ENCODE measurements at places on chromosomes 1 and 21.

DNA sequence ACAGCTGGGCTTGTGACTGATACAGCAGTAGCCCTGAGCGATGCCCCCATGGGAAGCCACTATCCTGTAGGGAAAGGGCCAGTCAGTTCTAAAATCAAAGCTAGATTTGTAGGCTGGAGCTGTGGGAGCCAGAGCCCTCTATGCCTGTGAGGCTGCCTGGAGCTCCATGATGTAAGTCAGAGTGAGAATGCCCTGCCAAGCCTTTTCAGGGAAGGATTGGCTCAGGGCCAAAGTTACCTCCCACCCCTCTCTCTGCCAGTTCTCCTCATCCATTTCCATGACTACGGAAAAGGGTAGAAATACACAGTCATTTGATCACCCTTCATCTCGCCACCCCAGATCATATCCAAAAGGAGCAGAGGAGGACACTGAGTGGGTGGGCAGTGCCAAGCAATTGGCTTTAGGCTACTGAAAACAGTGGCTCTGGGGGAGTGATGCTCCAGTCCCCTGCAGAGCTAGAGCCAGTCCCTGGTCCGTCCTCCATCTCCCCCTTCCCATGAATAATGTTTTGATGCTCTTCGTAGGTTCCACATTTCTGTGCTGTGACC is 59.5 kb upstream of the KCNA3 start:
- DNase-seq = no peak

GRCh38 chr21:33293811-33294216 is 27.6 kb downstream of the IL10RB start:
- DNase-seq = no peak

GRCh38 chr1:222824641-222825040 is 9.8 kb downstream of the DISP1 start:
- DNase-seq = no peak

GRCh38 chr1:222653178-222653827 is 35.4 kb downstream of the MIA3 start:
- DNase-seq = peak; percentile 21

GRCh38 chr21:42193721-42194120 is 25.2 kb upstream of the ABCG1 start:
- DNase-seq = no peak

DNA sequence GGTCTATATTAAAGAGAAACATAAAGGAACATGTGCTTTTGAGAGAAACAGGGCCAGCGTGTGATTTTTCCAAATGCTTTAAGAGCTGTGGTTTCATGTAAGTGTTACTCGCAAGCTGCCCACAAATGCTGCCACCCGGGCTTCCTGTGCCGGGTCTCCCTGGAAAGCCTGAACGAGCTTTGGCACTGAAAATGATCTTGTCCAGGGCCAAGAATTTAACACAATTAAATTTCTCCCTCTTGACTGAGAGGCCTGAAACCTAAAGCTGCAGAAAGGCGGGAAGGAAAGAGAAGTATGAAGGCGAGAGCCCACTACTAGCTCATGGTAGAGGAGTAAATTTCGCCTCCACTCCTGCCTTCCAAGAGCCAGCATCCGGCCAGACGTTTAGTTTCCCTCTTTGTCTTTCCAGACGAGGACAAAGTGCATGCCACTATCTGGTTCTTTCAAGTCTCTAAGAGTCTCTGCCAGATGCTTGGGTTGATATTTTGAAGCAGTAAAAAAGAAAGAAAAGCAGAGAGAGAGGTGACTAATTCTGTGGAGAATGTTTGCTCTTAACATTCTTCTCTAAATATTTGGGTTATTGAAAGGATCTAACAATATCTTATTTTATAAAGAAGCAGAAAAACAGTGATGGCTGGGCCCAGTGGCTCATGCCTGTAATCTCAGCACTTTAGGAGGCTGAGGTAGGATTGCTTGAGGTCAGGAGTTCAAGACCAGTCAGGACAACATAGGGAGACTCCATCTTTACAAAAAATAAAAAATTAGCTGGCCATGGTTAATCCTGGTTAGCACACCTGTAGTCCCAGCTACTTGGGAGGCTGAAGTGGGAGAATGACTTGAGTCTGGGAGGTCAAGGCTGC is 100.0 kb upstream of the HNRNPU start:
- DNase-seq = peak; percentile 6

DNA sequence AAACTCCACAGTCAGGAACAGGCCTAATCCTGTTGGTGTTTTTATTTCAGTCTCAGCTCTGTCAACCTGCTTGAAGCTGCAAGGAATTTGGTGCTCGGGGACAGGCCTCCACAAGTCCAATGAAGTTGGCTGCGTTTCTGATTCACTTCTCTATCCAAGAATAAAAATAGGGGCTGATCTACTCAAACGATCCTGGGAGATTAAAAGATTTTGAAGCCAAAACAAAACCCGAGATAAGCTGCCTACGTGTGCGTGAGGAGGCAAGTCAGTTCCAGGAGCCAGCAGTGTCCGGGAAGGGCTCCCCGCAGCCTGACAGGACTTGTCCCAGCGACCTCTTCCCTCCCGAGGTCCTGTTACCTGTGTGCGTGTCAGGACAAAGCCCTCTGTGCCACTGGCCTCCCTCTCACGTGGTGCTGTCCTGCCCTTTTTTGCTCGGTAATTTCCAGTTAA is 98.0 kb downstream of the ETS2 start:
- no peak for DNase-seq

GRCh38 chr1:175508320-175509110 is 234.9 kb downstream of the TNR start:
- no peak for DNase-seq

- no peak for DNase-seq
These were observed 31.4 kb upstream of the OLIG2 start for GRCh38 chr21:32994305-32994704.

DNA sequence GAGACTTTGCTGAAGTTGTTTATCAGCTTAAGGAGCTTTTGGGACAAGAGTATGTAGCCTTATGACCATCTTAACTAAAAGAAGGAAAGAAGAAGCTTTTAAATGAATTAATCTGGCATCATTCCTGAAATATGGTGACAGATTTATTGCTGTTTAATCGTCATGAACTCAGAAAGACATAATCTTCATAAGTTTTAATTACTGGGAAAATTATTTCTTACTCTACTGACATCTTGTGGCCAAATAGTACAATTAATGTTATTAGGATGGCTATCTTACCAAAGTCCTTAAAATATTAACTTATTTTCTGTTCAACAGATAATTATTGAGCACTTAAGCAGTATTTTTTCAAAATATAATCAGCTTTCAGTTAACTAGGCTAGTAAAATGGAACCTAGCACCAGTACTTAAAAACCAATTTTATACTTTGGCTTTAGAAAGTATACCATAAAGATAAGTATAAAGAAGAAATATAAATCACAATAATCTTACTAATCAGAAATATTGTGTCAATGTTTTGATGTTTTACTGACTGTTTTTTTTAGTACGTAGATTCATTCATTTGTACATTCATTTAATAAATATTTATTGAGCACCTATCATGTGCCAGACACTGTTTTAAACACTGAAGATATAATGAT is 34.7 kb upstream of the GPR25 start:
- peak; percentile 5 for DNase-seq

Data from CD4-positive, alpha-beta T cell treated with Interleukin-15 for 4 hours (primary cell).